ENCODE measurements at places on chromosomes 13 and 19.
A peak's percentile ranks its signal among the peaks of the same experiment; 100 is the strongest.

GRCh38 chr19:49591731-49592485 is 926 bp downstream of the PRR12 start:
- no peak for DNase-seq

- no peak for DNase-seq
Observed at GRCh38 chr13:24925318-24926231, 161.6 kb downstream of the RNF17 start.

DNA sequence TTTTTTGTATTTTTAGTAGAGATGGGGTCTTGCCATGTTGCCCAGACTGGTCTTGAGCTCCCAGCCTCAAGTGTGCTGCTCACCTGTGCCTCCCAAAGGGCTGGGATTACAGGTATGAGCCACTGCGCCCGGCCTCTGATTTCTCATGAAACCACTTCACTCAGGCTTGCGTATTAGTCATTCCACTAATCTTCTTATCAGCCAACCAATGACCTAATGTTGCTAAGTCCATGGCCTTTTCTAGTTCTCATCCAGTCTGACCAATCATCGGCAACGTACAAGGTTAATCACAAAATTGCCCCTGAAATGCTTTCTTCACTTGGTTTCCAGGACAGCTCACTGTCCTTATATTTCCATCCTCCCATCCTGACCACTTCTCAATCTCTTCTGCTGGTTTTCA is 605.3 kb upstream of the SLC10A2 start:
- no peak for DNase-seq

DNA sequence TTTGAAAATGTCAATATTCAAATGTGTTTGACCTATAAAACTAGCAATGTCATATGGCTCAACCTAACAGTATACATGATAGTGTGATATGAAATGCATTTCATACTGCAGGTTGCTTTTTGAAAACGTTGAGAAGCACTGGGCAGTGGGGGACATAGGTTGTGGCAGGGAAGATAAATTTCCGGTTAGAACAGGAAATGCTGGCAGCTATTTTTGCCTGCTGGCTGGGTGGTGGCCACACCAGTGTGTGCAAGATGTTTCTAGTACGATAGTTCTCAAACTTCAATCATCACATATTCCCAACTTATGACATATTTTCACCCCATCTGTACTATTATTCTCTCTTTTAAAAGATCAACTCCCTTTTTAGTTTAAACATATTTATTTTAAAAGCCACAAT is 17.2 kb downstream of the FXYD5 start:
- DNase-seq, result no peak

GRCh38 chr19:49889038-49889686 is 7.5 kb downstream of the IL4I1 start:
- no peak for DNase-seq

GRCh38 chr13:37412241-37412921 is 186.2 kb downstream of the POSTN start:
- no peak for DNase-seq

DNA sequence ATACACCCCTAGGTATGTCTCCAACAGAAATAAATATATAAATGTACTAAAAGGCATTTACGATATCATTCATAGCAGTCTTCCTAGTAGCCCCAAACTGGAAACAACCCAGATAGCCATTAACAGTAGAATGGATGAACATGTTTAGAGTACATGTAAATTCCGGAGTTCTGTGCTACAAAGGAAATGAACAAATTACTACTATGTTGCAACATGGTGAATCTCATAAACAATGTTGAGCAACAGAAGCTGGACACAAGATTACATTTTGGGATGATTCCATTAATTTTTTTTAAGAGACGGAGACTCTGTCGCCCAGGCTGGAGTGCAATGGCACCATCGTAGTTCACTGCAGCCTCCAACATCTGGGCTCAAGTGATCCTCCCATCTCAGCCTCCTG is 5.9 kb upstream of the SLC7A10 start:
- no peak for DNase-seq

DNA sequence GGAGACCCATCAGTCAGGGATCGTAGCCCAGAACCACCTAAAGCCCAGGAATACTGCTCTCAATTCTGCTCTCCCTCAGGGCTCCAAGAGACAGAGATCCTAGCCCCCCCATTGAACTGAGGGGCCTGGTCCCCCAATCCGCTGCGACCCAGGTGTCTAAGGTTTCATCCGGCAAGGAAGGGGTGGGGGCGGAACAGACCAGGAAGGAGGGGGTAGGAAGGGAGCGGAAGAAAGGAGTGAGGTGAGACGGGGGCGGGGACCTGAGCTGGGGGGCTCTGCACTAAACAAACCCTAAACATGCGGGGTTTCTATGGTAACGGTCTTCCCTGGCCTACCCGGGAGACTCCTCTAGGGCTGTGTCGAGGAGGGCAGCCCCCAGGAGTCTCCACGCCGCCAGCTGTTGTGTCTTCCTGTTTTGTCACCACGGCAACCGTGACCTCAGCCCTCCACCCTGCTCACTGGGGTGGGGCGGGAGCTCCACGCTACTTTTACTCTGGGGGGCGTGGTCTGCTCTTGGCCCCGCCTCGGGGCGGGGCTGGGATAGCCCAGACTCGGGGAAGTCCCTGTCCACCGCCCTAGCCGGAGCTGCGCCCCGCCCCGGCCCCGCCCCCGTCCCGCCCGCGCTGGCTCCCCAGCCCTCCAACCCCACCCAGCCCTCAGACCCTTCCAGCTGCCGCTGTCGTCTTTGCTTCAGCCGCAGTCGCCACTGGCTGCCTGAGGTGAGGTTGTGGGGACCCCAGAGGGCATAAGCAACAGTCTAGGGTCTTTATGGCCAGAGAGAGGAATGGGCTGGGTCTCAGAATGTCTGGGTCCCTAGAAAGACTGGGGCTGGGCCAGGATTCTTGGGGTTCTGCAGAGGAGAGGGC is at the start of gene MYADM:
MYADM (plus strand) TSS at position 659 of the 866 bp plus-strand sequence. CDS start 5,647 bp downstream, outside the sequence.
- DNase-seq, result peak; percentile 98

- no peak for DNase-seq
Observed at GRCh38 chr13:30002577-30002976, 152.2 kb upstream of the UBL3 start.

DNA sequence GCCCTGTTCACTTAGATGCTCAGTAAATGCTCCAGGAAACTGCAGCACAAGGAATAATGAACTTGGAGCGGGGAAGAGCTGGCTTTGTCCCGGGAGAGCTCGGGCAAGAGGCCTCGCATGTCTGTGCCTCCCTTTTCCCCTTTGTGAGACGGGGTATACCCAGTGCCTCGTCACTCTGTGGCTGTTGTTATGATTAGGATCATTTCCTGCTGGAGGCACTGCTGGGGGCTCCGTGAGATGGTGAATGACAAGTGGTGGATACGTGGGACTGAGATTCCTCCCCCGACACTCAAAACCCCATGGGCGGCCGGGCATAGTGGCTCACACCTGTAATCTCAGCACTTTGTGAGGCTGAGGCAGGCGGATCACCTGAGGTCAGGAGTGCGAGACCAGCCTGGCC is 1.1 kb upstream of the PLVAP start:
- DNase-seq, result no peak

DNA sequence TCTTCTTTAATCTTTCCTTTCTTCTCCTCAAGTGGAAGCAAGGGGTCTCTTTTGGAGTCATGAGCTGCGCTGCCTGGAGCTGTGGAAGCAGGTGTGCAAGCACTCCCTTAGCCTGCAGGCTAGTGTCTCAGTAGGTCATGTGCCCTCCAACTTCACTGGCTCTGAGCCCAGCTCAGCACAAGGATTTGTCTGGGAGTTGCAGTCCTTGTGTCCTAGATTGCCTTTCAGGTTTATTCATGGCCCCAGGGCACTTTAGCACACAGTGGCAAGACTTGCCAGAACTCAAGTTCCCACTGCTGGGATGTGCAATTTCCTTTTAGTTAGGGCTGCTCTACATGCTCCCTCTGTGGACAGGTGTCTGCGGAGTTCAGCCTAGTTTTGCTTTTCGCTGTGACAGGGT is 211.7 kb downstream of the LIG4 start:
- peak; percentile 20 for DNase-seq

DNA sequence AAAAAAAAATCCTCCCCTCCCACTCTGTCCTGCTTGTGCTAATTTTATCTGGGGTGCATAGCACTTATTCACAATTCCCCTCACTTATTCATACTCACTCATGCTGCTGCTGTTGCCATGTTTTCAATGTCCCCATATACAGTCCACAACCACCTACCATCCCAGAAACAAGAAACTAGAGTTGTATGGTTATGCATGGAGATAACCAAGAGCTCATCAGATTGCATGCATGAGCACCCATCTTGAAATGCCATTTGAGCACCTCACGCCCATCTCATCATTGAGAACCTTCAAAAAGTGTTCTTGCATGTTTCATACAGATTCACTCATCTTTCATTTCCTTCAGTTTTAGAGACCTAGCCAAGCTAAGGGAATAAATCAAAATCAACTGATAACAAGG is 15.1 kb upstream of the N4BP2L2 start:
- DNase-seq, result no peak

DNA sequence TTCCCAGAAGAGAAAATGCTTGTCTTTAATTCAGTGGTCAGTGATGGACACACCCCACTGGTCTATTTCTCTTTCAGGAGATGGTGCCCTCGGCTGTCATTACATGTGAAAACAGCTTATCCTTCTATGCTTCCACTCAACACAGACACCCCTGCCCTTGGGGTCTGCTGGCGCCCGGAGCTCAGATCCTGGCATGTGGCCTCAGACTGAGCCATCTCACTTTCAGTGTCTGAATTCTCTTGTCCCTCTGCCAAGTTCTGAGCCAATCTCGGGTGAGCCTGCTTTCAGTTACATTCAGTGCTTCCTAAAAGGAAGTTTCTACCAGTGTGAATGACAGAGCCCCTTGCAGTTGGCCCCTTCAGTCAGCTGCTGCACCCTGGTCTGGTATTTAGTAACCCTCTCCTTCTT is 293.6 kb downstream of the DNAJC15 start:
- DNase-seq, result no peak

DNA sequence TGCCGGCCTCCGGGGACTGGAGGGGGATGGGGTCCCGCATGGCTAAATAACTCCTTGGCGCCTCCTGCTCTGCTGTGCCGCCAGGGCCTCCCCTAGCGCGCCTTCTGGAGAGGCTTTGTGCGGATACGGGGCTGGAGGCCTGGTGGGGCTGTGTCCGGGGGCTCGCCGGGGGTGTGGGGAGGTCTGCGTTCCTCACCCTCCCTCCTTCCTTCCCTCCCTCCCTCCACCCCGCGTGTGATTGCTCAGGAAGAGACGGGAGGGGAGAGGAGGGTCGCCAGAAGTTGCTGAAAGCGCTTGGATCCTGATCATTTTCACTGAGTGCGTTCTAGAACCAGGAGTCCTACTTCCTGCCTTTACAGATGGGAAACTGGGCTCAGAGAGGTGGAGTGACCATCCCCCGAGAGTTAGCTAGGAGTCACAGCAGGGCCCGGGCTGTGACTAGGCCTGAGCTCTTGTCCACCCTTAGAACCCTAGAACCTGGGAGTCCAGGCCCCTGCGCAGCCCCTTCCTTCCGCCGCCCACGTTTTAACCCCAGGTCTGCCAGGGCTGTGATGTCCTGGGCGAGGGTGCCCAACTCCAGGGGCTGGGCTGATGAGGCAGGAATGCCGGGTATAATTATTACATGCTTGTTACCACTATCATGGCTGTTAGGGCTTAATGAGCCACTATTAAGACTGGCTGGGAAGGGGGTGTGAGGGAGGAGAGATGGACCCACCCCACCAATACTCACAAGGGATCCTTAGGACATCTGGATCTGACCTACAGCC is 782 bp upstream of the JUND start:
- DNase-seq, result peak; percentile 61

- DNase-seq, result no peak
Observed at GRCh38 chr19:42003506-42004294, 9.7 kb upstream of the ATP1A3 start.

- DNase-seq, result no peak
Observed at GRCh38 chr19:6204866-6205723, 69.6 kb downstream of the ACSBG2 start.

GRCh38 chr19:35154525-35155406 is at the start of gene FXYD5:
TSS of gene FXYD5 (plus strand) at chr19:35154735. CDS start at chr19:35155551, 816 bp downstream.
- DNase-seq, result peak; percentile 31

GRCh38 chr13:71149498-71150363 is 717.3 kb downstream of the DACH1 start:
- peak; percentile 71 for DNase-seq

DNA sequence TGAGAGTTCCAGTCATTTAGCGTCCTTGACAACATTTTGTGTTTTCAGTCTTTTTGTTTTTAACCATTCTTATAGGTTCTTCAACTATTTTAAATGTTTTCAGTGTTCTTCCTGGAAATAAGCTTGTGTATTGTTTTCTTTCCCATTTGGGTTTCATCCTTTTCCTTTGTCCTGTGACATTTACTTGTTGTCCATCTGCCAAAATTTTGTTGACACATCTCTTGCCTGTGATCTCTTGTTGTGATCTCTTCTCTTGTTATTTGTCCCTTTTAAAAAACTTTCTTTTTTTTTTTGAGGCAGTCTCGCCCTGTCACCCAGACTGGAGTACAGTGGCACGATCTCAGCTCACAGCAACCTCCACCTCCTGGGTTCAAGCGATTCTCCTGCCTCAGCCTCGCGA is 96.5 kb downstream of the PDS5B start:
- no peak for DNase-seq

DNA sequence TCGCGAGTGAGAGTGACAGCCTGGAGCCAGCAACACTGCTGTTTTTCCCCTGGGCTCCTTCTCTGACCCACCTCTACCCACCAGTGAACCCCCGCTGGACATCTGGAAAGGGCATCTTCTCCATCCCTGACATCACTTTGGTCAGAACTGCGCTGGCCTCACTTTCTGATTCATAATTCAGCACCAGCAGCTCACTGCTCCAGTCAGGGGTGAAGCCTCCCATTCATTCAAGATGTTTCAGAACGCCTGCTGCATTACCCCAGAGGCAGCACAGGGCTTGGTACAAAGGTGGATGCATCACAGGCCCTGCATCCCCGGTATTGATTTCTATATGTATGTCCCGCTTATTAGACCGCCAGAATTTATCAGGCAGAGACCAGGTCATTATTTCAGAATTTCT is 182.8 kb upstream of the TSHZ3 start:
- no peak for DNase-seq

DNA sequence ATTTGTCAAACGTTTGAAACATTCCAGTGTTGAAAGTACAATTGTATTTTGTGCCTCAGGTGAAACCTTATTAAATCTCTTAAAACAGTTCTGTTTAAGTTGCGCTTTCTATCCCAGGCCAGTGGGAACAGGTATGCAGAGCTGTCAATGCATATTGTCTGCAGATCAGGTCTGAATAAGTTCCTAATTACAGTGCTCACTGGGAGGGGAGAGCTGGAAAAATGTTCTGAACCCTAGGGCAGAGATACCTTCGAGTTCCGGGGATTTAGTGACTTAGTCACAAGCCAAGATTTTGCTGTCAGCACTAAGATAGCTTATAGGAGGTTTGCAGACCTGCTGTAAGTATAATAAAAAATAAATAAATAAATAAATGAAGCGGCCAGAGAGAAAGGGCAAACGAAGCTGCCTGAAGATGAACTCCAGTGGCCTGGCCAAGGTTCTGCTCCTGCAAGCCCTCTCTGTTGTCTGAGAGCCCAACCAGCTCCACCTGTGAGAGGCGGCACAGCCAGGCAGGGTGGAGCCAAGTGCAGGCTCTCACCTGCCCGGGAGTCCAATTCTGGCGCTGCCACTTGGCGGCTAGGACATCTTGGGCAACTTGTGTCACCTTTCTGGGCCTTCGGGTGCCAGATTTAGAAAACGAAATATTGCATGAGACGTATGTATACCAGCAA is 97.9 kb upstream of the SLC7A1 start:
- no peak for DNase-seq
